Hematopoietic multipotent progenitor cell treated with erythropoietin and hydrocortisone succinate and interleukin-3 and kit ligand, for 6 days (in vitro differentiated cells): ENCODE measurements at places on chromosomes 11 and 22.

- no peak for DNase-seq
Measured at GRCh38 chr11:120589376-120589775, 77.8 kb downstream of the GRIK4 start.

DNA sequence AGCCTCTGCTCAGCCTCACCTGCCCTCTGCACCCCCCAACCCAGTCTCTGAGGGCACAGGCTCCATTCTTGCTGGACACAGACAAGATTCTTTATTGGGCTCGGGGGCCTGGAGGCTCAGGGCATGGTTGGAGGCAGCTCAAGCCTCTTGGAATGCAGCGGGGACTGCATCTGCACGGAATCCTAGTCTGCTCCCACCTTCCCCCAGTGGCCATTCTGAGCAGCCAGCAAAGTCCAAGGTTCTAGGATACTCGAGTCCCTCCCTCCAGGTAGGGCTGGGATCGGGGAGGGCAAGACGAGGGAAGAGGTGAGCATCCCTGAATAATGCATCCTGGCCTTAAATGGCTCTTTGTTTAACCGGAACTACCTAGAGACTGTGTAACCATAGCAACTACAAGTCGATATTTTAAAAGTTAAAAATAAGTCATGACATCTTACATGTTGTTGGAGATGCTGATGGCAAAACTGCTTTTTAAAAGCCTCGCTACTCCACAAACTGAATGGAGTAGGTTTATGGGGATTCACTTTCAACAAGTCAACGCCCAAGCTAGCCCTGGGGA, 10.7 kb upstream of the IGSF22 start:
- no peak for DNase-seq

DNA sequence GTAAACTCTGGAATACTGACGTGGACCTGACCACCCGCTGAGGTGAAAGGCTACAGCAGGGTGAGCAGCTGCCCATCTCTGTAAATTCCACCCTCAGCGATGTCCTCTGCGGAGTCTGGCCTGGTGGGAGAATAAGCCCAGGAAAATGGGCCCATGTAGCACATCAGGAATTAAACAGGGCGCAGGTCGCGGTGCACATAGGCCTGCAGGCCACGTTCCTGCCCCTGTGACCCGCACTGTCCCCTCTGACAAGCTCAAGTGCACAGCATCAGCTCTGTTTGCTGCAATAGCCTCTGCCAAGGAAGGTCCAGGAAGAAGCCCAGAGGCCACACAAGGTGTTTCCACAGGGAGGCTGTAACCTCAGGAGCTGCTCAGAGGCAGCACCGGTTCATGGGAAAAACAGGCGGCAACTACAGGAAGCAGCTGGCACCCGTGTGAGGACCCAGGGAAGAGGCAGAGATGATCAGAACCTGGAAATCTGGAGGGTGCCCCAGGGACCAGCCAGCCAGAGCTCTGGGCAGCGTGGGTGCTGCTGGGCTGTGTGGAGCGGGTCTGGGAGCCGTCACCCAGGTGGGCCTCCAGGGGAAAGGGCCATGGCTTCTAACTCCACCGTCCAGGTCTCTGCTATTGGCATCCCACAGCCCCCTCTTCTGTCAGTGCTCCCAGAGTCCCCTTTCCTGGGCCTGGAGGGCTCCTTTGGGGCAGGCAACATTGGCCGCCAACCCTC, 808 bp upstream of the IFITM2 start:
- DNase-seq: no peak

DNA sequence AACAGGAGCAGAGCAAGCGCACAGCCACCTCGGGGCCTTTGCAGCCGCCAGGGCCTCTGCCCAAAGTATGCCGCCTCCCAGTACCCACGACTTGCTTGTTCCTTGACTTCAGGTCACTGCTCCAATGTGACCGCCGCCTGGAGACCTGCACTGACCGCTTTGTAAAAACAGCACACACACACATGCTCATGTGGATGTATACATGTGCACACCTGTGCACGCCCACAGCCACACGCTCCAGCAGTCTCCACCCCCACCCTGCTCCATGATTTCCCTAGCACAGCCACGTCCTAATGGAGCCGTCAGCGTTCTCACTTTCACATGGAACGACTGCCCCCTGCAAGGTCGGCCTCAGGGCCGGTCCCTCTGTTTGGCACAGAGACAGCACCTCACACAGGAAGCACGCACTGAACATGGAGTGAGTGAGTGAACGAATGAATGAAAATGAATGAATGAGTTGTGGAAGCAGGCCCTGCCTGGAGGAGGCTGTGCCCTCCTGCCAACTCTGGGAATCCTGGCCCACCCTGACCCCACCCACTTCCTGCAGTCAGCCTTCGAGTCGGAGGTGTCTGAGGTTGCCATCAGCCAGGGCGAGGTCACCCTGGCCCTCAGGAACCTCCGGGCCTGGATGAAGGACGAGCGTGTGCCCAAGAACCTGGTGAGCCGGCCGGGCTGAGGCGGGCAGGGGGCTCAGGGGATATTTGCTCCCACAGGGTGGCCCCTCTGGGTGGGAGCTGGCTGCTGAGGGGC, 8.0 kb downstream of the ALDH3B1 start:
- DNase-seq: no peak

- no peak for DNase-seq
Measured at GRCh38 chr22:33524511-33525260, 395.6 kb downstream of the LARGE1 start.

DNA sequence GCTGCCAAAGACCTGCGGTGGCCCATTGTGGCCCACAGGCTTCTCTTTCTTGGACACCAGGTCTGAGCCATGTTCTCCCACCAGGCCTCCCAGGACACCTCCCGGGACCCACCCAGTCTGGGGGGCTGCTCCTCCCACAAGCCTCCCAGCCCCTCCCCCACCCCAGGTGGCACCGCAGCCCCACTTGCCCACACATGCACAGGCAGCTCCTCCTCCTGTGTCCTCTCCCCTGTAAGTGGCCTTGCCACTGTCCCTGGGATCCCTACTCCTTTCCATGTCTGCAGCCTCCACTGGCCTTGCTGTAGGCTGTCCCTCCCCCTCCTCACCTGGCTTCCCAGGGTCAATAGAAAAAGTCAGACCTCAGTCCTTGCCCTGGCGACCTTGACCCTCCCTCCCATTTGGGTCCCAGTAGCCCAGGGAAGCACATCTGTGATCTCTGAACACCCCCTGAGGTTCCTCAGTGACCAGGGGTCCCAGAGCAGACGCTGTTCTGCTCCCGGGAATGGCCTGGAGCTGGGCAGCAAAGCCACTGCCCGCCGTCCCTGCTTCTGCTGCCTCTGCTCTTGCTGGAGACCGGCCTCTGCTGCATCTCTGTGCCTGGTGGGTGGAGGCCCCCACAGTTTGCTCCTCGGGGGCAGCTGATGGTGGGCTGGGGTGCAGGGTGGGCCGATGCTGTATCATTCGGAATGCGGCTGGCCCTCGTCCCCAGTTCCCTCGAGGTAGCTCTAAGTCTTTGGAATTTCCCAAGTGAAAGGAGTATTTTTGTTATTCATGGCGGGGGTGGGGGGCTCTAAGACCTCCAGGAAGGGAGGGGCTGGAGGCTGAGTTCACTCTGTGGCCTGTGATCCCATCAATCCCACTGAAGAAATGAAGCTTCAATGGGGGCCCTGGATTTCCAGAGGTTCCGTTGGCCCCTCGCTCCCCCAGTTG, 43.6 kb downstream of the ARHGAP8 start:
- no peak for DNase-seq

GRCh38 chr11:46380340-46381047, 975 bp upstream of the MDK start:
- DNase-seq: no peak

DNA sequence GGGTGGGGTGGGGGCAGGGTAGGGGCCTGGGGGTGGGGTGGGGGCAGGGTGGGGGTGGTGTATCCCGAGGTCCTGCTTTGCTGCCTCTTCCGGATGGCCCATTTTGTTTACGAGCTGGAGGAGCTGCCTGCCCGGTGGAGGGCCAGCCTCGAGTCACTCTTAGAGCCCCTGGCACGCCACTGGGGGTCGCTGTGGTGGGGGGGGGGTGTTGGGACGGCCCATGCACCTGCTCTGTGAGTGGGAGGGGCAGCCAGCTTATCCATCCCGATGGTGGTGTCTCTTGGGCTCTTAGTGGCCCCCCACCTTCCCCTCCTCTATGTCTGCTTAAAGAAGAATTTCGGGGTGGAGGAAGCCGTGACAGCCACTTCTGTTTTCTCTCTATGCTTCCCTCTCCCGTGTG, 24.6 kb downstream of the MRGPRD start:
- DNase-seq: peak; percentile 71

- DNase-seq: peak; percentile 5
Measured at GRCh38 chr11:30046578-30046945, 29.7 kb upstream of the KCNA4 start.

GRCh38 chr11:9838229-9838628, 174.4 kb downstream of the SWAP70 start:
- no peak for DNase-seq

- DNase-seq: peak; percentile 70
Measured at GRCh38 chr22:29126670-29127395, 54.0 kb downstream of the KREMEN1 start.

GRCh38 chr11:121417055-121417551, 35.0 kb upstream of the SORL1 start:
- DNase-seq: peak; percentile 99
